ENCODE measurements at places on chromosomes 7 and 10. TPM values are rescaled to one million over a fixed set of nuclear protein-coding genes. Genes with fewer than 3 reads are reported as not detected.

Gene PCBD1
- total RNA-seq = 6.2 TPM

Gene ADAM12
- 4.7 TPM for total RNA-seq

Gene TRIM50
- 0.16 TPM for total RNA-seq

Gene MEPCE
- total RNA-seq = 25.3 TPM

Gene FAM3C
- 117 TPM for total RNA-seq

Gene ATRNL1
- total RNA-seq = 856 TPM

Gene PLXDC2
- total RNA-seq = 12.5 TPM

Gene C7orf33
- not detected for total RNA-seq

Gene PILRA
- 1.1 TPM for total RNA-seq

Gene CFAP70
- total RNA-seq = 0.62 TPM

Gene FAM25C
- not detected for total RNA-seq

Gene MUC3A
- total RNA-seq = 0.47 TPM

Gene CYP3A4
- total RNA-seq = not detected

Gene ADO
- total RNA-seq = 38.7 TPM

Gene TFR2
- 5.3 TPM for total RNA-seq

Gene TUBB8
- total RNA-seq = not detected

Gene NYAP1
- 47.9 TPM for total RNA-seq

Gene ZNF33A
- total RNA-seq = 70.5 TPM

Gene PON1
- not detected for total RNA-seq

Gene RNF148
- total RNA-seq = 0.78 TPM

Gene ANXA8L1
- not detected for total RNA-seq

Gene MOGAT3
- total RNA-seq = not detected

Gene SPDYE1
- not detected for total RNA-seq

Data from occipital lobe (tissue), 3 donors.